ENCODE measurements at places on chromosomes 3 and 15.

DNA sequence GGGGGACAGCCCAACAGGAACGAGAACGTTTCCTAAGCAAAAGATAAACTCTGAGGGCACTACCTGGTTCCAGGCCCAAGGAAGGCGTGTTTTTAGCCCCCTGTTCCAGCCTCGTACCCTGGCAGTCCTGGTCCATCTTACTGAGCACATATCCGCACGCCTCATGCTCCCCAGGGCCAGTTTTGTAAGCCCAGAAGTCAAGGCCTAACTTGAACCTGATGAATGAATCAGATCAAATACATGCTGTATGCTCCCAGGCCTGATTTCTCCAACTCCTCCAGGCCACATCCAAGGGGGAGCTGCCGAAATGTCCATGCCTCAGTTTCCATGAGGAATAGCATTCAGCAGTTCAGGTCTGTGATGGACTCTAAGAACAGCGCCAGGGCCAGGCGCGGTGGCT lies 14.3 kb upstream of the DOCK3 start:
- DNase-seq, result no peak

GRCh38 chr3:168722091-168722490 lies 626.4 kb upstream of the GOLIM4 start:
- DNase-seq, result peak; percentile 3

DNA sequence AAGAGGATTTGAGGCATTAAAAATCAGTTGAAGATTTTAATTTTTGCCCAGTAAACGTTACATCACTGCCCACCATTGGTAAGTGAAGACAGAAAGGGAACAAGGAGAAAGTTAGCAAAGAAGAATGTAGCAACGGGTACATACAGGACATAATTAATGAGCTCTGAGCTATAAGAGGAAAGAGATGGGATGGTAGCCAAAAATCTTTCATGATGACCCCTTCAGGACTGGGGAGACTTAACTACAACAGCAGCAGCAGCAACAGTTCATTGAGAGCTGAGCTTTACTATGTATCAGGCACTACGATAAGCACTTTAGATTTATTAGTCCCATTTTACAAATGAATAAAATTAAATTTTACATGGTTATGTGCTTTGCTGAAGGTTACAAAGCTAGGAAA lies 18.4 kb downstream of the EMC4 start:
- DNase-seq, result no peak

DNA sequence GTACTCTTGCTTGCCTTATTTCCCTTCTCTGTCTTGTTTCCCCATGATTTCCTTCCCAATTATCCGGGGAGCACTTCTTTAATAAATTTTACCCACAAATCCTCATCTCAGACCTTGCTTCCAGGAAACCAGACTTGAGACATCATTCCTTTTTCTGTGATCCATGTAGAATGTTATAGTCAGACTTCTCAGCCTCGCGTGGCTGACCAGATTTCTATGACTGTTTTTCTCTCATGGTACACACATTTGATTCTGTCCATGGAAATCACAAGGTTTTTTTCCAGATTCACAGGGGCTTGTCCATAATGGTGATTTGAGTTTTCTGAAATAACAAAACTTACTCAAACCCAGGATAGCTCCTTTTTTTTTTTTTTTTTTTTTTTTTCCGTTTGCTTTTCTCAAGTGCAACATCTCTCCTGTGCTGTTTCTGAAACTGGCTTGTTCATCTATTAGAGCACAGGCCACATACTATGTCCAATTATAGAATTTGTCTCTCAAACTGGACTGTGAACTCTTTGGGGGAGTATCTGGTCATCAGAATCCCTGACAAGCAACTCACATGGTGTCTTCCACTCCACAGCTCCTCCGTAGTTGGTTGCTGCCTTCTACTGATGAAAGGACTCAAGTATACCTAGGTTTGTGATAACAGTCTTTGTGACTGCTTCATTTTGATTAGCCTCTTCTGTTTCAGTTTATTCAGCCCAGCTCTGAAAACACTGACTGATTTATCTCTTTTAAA lies 50.8 kb downstream of the RBMS3 start:
- peak; percentile 43 for DNase-seq

- peak; percentile 13 for DNase-seq
Observed at GRCh38 chr3:18234717-18235335, 190.3 kb downstream of the SATB1 start.

DNA sequence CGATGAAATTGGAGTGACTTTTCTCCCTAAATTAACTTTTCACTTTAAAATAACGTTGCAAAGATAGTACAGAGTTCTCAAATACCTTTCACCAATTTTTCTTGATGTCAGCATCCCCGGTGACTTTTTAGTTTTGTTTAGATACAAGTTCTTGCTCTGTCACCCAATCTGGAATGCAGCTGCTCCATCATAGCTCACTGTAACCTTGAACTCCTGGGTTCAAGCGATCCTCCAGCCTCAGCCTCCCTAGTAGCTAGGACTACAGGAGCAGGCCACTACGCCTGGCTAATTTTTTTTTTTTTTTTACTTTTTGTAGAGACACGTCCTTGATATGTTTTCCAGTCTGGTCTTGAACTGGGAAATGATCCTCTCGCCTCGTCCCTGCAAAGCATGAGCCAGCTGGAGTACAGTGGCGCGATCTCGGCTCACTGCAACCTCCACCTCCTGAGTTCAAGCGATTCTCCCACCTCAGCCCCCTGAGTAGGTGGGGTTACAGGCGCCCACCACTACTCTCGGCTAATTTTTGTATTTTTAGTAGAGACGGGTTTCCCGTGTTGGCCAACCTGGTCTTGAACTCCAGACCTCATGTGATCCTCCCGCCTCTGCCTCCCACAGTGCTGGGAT lies 747 bp downstream of the NSUN3 start:
- peak; percentile 17 for DNase-seq

DNA sequence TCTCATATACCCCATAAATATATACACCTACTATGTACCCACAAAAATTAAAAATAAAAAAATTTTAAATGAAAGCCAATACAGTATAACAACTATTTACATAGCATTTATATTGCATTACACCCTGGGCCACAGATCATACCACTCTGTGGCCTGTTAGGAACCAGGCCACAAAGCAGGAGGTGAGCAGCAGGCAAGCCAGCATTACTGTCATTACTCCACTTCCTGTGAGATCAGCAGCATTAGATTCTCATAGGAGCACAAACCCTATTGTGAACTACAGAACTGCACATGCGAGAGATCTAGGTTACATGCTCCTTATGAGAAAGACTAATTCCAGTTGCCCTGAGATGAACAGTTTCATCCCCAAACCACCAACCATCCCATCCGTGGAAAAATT lies 17.4 kb downstream of the FILIP1L start:
- DNase-seq, result no peak

DNA sequence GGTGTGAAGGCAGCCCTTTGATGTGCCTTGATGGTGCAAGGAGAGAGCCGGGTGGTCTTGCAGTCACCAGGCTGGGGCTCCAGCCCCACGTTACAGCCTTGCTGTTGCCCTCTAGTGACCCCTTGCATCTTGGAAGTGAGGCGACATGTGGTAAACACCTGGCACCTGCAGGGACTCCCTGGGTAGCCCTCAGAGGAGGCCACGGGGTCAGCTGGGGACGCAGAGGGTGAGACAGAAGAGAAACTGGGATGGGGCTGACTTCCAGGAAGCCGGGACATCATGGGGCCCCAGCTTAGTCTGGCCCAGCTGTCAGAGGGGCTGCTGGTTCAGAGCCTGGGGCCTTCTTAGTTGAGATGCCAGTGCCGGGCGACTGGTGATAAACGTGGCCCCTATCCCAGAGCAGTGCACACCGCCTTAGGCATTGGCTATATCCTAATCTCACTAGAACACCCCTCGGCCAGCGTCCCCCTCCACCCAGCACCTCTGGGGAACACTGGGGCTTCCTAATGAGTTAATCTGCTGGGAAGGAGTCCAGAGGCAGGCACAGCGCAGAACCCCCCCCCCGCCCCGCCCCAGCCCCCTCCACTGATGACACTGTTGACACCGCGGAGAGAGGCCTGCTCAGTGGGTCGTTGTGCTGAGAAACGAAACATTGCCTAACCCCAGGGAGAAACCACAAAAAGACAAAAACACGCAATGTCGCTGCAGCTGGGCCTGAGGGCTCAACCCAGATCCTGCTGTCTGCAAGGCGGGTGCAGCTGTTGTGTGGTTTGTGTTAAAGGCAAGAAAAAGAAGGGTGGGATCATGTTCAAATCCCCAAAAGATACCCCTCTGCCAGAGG lies 60.5 kb upstream of the KLF13 start:
- DNase-seq, result peak; percentile 54
